ENCODE measurements at places on chromosomes 6 and 20.

- DNase-seq = no peak
Observed at GRCh38 chr6:57147955-57148858, 23.9 kb upstream of the BAG2 start.

DNA sequence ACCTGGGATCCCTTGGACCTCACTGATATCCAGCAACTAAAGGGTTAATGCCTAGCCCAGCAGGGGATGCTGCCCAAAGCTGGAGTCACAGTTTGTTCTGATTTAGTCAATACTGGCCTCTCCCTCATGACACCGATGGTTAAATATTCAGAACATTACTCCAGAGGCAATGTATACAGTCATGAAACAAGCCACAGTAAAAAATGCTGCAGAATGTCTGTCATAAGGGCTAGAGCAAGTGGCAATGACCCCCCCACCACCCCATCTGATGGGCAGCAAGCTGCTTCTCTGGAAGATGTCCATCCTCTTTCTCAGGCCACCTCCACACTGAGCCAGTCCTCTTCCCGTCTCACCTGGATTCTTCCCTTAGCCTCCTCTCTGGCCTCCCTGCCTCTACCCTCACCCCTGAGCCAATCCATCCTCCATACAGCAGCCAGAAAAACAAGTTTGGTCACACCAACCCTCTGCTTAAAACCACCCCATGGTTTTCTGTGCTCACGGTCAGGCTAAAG lies 99.0 kb upstream of the KCNG1 start:
- DNase-seq = no peak

- no peak for DNase-seq
Observed at GRCh38 chr6:132651062-132651461, 7.9 kb downstream of the TAAR1 start.

DNA sequence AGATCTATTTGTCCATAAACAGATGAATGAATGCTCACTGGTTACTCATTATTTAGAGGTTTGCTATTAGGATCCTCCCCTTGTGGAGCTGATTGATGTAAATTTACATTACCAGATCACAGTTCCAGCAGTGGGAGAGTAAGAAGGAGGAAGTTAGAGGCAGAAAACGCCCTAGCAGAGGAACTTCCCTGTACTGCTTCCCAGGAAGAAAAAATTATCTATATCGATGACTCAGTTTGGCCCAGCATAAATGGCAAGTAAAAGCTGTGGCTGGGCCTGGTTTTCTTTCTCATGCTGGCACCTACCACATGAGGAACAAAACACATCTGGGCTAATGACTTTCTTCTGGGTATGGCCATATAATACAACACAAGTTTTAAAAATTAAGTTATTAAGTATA lies 35.7 kb downstream of the DNAAF9 start:
- no peak for DNase-seq

DNA sequence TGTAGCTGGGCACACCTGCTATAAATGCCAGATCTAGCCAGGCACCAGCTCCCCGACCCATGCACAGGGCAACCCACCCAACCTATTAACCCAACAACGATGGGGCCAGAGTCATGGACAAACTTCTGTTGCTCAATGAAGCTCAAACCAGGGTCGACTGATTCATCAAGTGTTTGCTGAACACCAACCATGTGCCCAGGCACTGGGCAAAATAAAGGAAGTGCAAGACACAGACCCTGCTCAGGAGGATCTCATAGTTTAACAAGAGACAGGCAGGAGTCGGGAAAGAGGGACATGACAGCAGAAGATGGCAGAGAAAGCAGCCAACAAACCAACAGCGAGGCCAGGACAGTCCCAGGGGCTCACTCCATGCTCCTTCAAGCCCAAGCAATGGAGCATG lies 18.8 kb downstream of the KCNK5 start:
- DNase-seq = no peak

GRCh38 chr6:106630366-106630765 lies 988 bp downstream of the QRSL1 start:
- DNase-seq = no peak

DNA sequence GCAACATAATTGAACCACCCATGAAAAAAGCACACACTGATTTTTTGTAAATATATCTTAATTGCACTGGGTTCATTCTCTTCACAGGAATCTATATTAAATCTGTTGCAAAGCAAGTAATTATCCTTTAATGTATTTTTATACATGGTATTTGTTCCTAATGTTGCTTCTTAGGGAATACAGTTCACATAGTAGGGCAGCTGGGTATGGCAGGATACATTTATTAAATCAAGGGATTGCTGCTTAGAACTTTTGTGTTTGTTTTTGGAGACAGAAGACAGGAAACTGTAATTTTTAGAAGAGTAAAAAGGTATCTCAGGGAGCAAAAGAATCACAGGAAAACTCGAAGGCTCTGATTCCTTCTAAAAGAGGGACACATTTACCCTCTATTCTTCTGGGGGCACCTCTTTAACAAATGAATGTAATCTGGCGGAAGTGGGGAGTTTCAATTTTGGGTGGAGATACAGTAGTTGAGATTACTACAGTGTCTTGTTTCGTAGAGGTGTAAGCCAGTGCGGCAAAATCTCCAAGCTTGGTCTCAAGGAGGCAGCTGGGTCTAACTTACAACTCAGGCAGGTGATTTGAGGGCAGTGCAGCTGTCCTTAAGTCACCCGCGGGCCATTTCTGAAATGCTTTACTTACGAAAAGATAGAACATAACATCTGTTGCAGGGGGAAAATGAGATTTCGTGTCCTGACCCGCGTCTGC lies 812 bp upstream of the SMIM13 start:
- DNase-seq = no peak

DNA sequence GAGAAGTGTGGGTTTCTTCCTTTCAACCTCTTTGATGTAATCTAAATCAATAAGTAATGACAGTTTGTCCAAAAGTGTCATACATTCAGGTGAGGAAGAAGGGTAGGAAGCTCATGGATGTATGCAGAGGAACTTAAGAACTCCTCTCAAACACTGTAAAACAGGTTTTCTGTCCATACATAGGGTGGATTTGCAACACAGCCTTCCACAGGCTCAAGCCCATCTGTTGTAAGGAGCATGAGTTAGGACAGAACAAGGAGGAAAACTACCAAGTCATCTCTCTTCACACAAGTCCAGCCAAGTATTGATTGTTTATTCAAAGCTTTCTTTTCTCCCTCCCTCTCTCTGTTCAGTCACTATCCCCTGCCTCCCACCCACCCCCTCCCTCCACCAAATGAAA lies 49.0 kb upstream of the CDYL start:
- DNase-seq = no peak

GRCh38 chr6:149153100-149153499 lies 164.4 kb upstream of the TAB2 start:
- peak; percentile 25 for DNase-seq

DNA sequence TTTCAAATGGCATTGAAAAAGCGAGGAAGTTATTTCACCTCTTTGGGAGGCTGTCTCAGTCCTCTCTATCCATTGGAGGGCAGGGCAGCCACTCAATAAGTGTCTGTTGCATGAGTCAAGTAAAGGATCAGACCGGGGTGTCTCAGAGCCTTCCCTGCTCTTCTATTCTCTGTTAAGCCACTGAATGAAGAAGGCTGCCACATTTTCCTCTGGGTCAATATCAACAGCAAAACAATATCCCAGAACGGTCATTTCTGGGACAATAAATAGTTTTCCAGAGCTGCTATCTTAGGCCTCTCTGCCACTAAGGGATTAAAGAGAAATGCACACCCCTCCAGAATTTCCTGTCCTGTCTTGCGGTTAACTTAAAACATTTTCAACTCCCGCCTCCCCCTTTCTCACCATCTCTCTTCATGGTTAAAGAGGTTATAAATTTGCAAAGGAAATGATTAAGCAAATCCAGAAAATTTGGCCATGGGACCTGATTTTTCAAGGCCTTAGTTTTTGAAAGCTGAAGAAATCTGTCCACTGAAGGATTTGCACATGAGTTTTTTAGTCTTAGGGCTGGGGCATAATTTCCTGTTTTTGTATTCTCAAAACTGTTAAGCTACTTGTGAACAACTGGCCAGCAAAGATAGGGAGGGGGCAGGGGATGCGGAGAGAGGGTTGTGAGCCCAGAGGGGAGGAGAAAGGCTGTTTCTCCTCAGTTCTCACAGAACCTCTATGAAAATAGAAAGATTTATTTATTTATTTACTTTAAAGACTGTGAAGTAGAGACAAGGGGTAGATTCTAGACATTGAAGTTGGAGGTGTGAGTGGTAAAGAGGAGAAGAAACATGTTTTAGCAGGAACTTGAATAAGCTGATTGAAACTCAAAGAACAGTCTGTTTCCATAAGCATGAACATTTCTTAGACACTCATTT lies 135.7 kb downstream of the BCAS1 start:
- DNase-seq = no peak

DNA sequence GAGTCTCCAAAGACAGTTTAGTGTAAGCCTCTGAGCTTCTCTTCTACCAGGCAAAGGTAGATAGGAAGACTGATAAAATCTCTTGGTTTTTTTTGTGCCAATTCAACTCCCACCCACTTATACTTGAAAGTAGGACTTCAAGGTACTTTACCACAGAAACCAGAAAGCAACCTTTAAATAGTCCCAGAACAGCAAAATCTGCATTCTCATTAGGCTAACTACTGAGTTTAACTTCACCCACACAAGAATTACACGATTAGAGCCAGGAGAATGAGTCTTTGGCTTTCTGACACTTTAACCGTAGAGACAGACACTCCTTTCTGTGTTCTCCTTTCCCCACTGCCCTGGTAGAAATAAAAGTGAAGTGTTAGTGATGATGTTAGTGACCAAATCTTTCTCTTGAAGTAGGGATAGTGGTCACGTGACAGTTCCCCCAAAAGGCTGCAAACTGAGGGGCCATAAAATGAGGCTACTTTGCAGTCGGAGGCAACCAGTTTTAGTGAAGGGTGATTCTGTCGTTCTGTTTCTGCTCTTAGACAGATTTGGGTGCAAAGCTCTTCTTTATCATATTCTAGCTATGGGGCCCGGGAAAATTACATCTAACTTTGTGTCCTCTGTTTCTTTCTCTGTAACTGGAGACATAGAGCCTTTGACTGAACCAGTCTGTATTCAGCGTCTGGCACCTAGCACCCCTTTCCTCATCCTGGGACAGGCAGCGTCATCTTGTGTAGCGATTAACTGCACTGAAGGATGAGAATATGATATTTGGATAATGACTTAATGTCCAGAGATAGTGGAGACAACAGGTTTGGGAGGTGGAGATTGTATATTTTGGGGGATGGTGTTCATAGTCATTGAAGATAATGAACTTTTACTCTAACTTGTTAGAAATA lies 206.4 kb upstream of the CITED2 start:
- DNase-seq = no peak

DNA sequence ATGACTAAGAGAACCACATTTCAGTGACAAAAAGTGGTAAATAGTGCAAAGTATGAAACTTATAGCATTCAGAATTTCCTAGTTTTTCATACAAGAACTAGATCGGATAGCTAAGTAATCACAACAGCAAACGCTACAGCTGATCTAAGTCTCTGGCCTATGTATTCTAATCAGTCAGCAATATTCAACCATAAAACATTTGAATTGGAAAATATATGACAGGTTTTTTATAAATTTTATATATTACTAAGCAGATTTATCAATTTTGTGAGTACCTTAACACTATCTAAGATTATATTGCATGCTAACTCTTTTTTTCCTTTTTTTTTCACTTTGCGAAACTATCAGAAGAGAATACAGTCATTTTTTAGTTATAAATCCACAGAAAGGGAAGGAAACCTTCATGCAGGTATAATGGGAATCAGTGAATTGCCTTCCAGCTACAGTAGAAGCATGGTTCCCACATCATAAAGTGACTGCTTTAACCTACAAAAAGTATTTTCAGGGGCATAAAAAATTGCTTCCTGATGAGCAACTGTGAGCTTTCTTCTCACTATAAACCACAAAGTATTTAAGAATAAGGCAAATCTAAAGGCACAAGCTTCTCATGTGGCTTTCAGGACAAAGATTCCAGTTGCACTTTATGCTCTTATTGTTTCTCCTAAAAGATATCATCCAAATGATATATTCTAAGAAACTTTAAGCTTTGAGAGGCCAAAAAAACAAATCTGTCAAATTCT lies 74.0 kb upstream of the GJE1 start:
- no peak for DNase-seq

DNA sequence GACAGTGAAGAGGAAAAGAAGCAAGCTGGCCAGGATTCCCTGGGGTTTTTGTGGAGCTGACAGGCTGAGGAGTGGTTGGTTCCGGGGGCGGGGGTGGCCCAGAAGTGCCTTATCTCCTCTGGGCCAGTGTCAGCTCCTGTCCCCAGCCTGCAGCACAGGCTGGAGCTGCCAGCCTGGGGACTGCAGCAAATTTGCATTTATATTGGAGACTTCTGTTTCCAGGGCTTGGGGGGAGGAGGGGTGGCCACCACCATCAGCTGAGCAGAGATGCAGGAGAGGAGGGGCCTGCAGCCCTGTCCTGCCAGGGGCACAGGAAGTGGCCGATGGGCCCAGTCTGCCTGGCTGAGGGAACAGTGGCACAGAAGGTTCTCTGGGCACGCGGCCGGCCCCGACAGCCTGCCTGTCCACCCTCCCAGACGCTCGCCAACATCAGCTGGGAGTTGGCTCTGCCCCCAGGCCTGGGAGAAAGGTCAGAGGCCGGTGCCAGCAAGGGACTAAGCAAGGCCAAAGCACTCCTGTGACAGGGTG lies 24.3 kb upstream of the SCRT2 start:
- peak; percentile 73 for DNase-seq

- peak; percentile 6 for DNase-seq
Observed at GRCh38 chr20:23869520-23869919, 10.0 kb downstream of the CST5 start.

DNA sequence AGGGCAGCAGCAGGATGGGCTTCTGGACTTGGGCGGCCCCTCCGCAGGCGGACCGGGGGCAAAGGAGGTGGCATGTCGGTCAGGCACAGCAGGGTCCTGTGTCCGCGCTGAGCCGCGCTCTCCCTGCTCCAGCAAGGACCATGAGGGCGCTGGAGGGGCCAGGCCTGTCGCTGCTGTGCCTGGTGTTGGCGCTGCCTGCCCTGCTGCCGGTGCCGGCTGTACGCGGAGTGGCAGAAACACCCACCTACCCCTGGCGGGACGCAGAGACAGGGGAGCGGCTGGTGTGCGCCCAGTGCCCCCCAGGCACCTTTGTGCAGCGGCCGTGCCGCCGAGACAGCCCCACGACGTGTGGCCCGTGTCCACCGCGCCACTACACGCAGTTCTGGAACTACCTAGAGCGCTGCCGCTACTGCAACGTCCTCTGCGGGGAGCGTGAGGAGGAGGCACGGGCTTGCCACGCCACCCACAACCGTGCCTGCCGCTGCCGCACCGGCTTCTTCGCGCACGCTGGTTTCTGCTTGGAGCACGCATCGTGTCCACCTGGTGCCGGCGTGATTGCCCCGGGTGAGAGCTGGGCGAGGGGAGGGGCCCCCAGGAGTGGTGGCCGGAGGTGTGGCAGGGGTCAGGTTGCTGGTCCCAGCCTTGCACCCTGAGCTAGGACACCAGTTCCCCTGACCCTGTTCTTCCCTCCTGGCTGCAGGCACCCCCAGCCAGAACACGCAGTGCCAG lies at the start of gene TNFRSF6B:
Gene TNFRSF6B, plus strand, starts transcription at position 25 of the 729 bp plus-strand sequence. Its CDS starts 116 bp downstream, at position 141.
- no peak for DNase-seq

DNA sequence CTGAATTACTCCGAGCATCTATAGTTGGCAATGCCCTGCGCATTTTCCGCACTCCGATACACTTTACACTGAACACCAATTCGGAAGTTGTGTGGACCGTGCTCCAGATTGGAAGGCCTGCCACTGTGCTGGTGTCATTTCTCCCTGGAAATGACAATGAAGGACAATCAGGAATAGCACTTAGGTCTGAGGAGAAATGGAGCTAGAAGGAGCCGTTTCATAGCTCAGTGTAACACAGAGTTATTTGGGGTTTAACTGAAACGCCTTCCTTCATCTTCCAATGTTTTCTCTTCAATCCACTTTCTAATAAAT lies 501 bp upstream of the PLA2G7 start:
- no peak for DNase-seq
